ENCODE measurements at places on chromosomes 3 and 15.
A peak's percentile ranks its signal among the peaks of the same experiment; 100 is the strongest.

- DNase-seq = no peak
These were observed 147.4 kb upstream of the STAC start for GRCh38 chr3:36232797-36233489.

- no peak for DNase-seq
These were observed 620 bp upstream of the ANP32A start for GRCh38 chr15:68821190-68821840.

DNA sequence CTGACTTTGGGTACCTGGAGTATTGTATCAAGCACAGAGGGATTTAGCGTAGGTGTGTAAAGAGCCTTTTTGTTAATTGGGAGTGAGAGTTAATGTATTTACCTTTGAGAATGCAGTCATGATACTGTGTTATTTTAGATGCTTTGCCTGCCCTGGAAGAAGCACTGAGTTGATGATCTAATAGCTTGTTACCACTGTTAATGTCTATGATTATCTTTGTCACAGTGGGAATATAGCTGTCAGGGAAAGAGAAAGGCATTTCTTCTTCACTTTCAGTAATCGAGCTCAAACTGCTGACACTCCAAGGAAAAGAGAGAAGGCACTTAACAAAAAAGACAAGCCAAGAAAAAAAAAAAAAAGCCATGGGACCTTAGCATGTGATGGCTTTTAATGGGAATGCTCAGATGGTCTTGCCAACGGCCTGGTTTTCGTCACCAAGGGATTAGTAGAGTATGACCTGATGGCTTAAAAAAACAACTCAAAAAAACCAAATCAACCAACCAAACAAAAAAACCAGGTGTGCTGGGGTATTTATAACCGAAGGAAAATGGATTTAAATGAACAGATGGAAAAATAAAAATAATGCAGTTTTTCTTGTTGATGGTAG is 387.4 kb downstream of the PTPRG start:
- DNase-seq = no peak

- no peak for DNase-seq
These were observed 35.5 kb upstream of the CGNL1 start for GRCh38 chr15:57340682-57341259.

DNA sequence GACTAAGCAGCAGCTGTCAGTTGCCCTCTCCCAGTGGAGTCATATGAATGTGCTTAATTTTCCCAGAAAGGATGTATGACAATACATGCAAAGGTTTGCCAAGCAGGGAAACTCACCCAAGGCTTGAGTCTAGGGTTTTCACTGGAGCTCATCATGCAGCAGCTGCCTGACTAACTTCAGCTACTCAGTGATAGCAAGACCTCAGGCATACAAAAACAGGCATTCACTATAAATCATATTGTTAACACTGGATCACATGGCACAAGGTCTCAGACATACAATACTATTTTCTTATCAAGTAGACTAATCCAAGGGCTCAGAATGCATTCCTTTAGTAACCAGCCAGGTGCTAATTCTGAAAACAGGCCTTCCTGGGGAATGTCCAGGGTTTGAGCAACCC is 85.0 kb upstream of the STAC start:
- no peak for DNase-seq

- no peak for DNase-seq
These were observed 74.8 kb downstream of the NR1I2 start for GRCh38 chr3:119856695-119857094.

GRCh38 chr3:71657831-71658530 is 67.2 kb downstream of the EIF4E3 start:
- DNase-seq = no peak

DNA sequence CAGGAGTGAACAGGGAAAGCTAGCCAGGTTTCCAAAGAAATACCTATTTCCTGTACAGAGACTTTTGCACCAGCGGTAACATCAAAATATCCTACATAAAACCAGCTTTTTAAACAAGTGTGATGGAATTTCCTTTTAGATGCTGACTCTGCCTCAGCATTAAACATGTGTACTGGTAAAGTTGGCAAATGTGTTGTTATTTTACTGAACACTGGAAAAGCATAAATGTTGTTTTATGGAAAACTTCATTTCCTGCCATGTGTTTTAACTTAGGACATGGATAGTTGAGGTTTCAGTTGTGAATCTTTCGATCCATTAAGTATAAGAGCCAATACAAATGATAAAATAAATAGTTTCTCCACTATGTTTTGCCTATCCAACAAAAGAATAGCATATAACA is 15.7 kb downstream of the OXNAD1 start:
- no peak for DNase-seq

GRCh38 chr3:12934431-12934830 is 93.1 kb upstream of the RPL32 start:
- DNase-seq = no peak

- no peak for DNase-seq
These were observed 150.0 kb upstream of the CTDSPL start for GRCh38 chr3:37711721-37712120.

DNA sequence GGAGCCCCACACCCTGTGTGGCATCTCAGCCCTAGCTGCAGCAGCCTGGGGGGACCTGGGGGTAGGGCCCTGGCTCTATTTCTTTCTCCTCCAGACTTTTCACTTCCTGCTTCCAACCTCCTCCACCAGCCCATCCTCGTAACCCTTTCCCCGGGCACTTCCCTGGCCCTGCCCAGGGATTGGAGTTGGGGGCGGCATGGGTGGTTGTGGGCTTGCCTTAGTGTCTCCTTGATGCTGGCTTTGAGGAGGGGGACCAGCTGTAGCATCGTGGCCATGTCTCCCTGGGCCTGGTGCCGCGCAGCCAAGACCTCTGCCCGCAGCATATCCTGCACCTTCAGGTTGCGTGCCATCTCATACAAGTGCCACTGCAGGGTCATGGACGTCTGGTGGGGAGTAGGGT is 28.1 kb downstream of the CYP11A1 start:
- no peak for DNase-seq

GRCh38 chr15:50828610-50829206 is 63.2 kb upstream of the SPPL2A start:
- DNase-seq = no peak

DNA sequence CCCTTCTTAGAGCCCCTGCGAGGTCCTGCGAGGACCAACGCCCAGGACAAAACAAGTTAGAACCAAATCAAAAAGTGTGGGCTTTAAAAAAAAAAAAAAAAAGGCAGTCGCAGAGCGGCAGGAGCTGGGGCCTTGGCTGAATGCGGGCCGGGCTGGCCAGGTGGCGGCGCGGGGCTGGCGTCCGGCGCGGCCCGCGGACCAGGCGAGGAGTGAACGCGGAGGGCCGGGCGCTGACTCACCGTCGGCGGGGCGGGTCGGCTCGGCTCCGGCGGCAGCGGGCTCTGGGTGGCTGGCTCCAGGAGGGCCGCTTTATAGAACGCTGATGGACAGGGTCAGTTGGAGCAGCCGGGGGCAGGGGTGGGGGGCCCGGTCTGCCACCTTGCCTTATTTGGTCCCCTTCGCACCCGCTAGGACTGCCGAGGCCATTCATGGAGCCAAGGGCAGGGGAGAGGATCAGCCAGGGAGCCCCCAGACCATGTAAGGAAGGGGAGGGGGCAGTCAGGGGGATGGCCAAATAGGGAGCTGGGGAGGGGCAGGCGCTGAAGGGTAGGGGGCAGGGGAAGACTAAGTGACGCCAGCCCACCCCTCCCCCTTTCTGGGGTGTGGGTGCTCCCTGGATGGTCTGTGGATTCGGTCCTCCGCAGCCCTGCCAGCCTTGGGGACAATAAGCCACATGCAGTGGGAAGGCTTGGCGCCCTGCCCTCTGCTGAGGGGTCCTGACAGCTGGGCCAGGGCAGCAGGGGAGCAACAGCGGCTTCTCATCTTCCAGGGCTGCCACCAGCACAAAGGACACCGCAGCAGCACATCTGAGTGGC is at the start of gene ACTC1:
Gene ACTC1, minus strand, starts transcription at position 283 of the 815 bp plus-strand sequence. CDS start 741 bp downstream, outside the sequence.
- no peak for DNase-seq

- no peak for DNase-seq
These were observed 455.6 kb downstream of the TBL1XR1 start for GRCh38 chr3:176741664-176742047.

GRCh38 chr3:170893895-170894294 is 14.5 kb downstream of the EIF5A2 start:
- DNase-seq = no peak

DNA sequence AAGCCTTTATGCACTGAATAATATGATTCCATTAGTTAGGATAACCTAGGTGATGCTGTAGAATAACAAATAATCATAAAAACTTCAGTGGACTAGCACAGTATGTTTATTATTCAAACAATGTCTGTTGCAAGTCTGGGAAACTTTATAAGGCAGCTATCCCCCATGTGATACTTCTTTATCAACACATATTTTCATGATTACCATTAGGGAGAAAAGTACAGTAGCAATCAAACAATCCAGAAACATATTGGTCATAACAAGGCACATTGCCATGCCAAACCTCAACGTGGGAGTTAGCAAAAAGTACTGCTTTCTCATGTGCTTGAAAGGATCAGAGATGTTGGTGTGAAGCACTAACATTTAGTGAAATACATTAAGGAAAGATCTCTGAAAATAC is 35.5 kb downstream of the EOMES start:
- DNase-seq = no peak

DNA sequence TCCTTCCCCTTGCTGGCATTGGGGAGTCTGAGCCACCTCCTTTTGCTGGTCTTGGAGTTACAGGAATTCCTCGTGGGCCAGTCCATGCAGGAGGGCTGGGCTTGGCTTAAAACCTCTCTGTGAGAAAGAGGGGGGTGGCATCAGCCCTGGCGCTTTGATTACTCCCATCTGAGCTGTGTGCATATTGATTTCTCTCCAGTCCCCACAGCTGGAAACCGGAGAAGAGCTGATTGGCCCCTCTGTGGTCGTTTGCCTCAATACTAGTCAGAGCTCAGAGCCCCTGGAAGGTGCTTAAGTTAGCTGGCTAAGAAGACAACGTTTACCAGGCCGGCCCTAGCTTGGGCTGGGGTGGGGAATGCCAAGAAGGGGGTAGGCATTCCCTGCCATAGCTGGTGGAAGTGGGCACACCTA is 4.0 kb upstream of the RASGRF1 start:
- DNase-seq = no peak

DNA sequence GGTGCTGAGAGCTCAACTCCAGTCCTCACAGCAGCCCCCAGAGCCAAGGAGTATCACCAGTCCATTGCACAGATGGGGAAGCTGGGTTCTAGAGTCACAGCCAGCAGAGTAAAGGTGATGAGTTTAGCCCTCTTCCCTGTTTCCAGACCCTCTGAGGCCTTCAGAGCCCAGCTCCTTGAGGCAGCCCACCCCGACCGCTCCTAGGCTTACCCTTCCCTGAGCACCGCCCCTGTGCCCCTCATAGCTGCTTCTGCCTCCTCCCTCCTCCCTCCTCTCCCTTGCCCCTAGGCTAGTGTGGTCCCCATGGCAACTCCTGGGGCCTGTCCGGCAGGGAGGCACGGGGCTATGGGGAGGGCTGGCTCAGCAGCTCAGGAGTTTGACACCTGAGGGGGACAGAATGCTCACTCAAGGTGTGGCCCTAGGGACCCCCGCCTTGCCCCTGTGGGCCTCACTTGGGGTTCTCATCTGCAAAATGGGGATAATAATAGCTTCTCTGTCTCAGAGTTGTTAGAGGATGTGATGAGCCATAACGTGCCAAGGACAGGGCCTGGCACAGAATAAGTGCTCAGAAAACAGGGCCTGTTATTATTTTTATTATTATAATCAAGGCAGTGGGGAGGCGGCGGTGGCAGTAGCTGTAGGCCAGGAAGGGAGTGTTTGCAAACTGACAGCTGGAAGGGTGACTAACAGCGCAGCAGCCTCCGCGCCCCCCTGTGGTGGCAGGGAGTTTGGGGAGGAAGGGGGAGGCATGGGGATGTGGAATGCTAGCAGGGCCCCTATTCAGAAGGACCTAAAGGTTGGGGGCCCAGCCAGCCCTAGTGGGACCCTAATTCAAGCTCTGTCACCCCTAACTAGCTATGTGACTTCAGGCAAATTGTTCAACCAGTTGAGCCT is 11.5 kb downstream of the CSK start:
- DNase-seq = no peak

GRCh38 chr3:23189187-23189586 is 13.9 kb upstream of the UBE2E2 start:
- no peak for DNase-seq

GRCh38 chr3:195859061-195859845 is 47.5 kb upstream of the MUC4 start:
- peak; percentile 45 for DNase-seq

- no peak for DNase-seq
These were observed 67.7 kb upstream of the ROPN1 start for GRCh38 chr3:124059580-124059979.

DNA sequence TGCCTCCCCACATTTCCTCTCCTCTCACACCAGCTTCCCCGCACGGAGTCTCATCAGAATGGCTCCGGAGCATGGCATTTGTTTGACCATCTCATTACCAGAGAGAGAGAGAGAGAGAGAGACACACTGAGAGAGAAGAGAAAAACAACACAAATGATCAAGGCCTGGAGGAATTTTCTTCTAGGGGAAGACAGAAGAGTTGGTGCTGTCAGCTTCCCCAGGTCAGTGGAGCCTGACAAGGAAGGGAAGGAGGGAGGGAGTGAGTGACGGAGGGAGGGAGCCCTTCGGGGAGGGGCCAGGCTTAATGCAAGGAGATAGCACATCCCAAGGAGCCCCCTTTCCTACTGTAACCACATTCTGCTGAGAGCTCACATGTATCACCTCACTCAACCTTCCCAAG is 9.1 kb downstream of the ST8SIA2 start:
- no peak for DNase-seq

- DNase-seq = no peak
These were observed 234.8 kb upstream of the ARPP21 start for GRCh38 chr3:35404571-35404970.

GRCh38 chr3:172707967-172708366 is 2.9 kb downstream of the NCEH1 start:
- DNase-seq = no peak

- no peak for DNase-seq
These were observed 16.4 kb upstream of the GNAT1 start for GRCh38 chr3:50174947-50175524.

DNA sequence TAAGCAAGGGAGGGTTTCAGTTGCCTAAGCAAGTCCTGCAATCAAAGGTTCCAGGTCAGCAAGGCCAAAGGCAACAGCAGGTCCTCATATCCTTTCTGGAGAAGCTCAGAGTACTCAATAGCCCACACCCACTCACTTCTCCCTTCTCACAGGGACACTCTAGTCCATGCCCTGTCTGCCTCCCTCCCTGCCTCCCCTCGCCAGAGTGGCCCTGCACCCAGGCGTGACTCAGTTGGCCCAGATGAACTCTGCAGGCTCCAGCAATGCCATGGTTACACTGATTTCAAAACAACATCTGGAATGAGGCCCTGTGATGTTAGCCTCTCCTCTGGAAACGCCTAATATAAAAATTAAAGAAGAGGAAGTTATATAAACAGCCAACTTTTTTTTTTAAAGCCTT is 32.9 kb downstream of the IL16 start:
- no peak for DNase-seq
